ENCODE measurements at places on chromosomes 5 and 9.

DNA sequence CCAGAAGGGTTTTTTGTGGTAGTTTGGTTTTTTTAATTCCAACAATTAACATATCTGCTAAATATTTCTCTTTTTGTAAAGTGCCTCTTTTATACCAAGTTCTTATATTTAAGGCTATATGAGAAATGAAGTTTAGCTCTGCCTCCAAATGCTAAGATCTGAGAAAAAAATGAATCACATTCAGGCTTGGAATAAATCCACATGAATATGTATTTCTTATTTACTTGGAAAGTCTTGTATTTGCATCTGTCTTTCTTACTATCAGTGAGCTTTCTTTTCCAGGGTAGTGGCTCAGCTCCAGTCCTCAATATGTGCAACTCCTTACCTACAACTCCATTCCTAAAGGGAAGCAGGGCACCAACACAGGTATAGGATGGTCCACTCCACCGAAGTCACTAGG is 127.9 kb downstream of the GLIS3 start:
- DNase-seq, result no peak

DNA sequence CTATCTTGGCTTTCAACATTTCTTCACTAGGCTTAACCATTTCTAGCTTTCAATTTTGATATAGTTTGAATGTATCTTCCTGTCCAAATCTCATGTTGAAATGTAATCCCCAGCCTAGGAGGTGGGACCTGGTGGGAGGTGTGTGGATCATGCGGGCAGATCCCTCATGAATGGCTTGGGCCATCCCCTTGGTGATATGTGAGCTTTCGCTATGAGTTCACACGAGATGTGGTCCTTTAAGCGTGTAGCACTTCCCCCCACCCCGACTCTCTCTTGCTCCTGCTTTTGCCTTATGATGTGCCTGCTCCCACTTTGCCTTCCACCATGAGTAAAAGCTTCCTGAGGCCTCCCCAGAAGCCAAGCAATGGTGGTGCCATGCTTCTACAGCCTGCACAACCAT is 40.6 kb downstream of the PHAX start:
- DNase-seq, result no peak

GRCh38 chr9:134792627-134793026 is 88.0 kb upstream of the FCN2 start:
- DNase-seq, result no peak

GRCh38 chr9:2173170-2173569 is 158.0 kb downstream of the SMARCA2 start:
- DNase-seq, result no peak

DNA sequence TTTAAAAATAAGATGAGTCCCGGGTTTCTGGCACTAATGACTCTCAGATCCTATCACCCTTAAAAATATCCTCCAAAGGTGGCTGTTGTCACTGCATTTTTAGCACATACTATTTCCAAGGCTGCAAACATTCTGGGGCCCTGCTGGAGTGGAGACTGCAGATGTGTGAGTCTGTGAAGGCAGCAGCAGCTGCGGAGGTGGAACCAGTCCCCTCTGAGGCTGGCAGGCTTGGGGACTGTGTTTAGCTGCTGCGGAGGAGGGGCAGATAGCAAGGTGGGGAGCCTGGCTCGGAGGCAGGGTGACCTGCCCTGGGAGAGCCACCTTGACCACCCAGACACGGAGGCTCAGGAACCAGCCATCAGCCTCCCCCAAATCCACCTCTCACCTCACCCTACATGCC is 77.0 kb downstream of the C5orf15 start:
- no peak for DNase-seq

GRCh38 chr9:3386753-3387152 is 139.0 kb downstream of the RFX3 start:
- no peak for DNase-seq

- DNase-seq, result no peak
These were observed 83.3 kb upstream of the CXCL14 start for GRCh38 chr5:135662061-135662481.

GRCh38 chr5:81068063-81068462 is 107.9 kb downstream of the RASGRF2 start:
- no peak for DNase-seq

DNA sequence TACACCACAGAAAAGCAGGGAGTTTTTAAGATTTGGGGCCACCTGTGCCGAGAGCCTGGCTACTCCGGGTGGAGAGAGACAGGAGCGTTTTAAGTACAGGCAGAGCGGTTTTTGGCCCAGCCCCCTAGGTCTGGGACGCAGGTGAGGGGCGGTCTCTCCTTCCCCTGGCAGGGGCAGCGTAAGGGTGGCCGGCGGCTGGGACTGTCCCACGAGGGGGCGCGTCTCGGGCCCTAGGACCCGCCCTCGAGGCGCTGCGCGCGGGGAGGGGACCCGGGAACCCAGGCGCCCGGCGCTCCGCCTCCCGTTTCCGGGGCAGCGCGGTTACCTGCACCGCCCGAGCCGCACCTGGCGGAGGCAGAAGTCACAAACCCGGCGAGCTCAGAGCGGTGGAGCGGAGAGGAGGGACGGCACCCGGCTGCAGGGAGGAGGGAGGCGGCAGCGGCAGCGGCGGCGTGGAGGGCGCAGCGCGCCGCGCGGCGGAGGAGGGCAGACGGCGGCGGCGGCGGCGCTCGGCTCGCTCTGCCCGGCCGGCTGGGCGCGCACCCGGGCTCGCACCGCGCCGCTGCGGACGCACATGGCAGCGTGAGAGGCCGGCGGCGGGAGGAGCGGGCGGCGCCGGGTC is at the start of gene WWC1:
Gene WWC1, plus strand, starts transcription at position 304 of the 622 bp plus-strand sequence. CDS start 508 bp downstream, outside the sequence.
- DNase-seq, result no peak

DNA sequence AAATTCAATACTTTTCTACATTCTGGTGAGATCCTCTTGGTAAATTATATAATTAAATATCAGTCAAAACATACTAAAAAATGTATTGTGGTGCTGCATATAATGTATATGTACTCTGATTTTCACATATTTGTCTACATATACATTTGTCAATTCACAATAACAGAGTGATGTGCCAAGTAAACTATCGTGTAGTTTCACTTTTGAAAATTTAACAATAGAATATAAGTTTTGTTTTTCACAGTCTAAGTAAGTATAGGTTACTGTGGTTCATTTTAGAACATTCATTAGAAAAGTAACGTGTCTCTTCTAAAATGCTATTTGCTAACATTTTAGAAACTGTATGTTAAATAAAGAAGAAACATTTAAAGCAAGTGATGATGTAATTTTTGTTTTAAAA is 73.6 kb downstream of the NR3C1 start:
- DNase-seq, result no peak

- DNase-seq, result no peak
These were observed 98.2 kb upstream of the GRHPR start for GRCh38 chr9:37324261-37324683.

DNA sequence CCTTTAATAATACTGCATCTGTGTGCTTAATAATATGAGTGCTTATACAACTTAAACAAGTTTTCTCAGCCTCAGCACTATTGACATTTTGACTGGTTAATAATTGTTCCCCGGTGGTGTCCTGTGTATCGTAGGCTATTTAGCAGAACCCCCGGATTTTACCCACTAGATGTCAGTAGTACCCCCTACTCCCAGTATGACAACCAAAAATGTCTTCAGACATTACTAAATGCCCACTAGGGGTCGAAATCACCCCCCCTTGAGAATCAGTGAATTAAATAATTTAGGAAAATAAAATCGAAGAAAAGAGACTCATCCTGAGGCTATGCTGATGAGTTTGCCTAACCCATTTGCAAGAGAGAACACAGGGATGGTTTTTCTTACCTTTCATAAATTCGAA is 166.3 kb downstream of the ATP10B start:
- DNase-seq, result no peak

DNA sequence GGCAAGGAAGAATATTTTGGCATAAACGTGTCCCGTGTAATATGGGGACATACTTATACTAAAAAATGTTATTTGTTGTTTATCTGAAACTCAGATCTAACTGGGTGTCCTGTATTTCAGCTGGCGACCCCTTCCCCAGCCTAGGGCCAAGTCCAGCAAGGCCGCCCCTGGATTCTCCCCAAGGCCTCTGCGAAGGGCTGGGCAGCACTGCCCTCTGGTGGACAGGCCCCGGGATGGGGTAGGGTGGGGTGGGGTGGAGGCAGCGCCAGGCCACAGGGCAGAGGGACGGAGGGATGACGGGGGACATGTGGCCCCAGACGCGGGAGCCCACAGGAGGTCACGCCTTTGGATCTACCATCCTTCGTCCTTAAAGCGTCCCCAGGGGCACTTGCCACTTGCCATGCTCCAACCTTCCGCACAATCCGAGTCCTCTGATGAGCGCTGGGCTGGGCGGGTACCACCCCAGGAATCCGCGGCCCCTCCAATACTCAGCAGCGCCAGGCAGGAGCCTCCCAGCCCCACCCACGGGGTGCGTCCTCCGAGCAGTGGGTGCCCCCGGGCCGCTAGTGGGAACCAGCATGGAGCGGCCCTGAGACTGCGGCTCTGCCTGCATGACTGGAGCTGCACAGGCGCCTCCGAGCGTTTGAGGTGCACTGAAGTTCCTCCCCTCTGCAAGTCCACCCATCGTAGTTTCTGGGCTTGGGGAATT is 7.1 kb upstream of the AGPAT2 start:
- DNase-seq, result no peak

DNA sequence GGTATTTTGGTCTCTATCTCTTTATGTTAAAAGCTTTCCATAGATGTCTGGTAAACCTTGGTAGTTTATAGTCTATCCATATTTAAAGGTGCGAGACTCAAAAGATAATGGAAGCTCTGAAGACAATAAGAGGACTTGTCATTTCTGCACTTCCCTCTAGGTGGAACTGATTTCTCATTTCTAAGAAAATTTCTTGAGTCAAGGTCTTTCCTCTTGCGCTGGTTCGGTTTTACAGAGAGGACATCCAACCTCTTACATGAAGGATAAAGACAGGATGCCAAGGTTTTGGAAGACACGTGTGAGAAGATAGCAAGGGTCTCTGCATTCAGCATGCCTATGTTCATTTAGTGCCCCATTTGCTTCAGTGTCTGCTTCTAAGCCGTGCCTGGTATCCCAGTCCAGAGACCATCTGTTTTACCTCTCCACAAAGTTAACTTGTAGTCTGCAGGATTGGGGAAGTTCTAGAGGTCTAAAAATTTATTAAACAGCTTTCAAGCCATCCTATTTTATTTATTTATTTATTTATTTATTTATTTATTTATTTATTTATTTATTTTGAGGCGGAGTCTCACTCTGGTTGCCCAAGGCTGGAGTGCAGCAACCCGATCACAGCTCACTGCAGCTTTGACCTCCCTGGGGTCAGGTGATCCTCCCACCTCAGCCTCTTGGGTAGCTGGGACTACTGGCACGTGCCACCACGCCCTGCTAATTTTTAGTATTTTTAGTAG is 41.6 kb downstream of the KIAA1191 start:
- no peak for DNase-seq

- no peak for DNase-seq
These were observed 153.0 kb upstream of the SMC2 start for GRCh38 chr9:103941104-103941503.

DNA sequence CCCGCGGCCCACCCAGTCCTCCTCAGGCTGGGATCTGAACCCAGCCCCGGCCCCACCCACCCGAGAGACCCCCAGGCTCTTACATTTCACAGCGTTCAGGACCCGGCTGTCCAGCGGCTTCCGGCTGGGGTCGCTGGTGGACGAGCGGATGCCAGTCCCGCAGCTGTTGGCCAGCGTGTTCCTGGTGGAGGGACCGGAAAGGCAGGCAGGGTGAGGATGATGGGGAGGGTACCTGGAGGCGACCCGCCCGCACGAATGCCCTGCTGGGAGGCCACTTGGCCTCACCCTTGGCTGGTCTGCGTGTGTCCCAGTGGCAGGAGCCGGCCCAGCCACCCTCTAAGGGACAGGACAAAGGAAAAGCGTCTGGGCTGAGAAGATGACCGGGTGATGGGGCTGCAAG is 51.9 kb upstream of the UBAC1 start:
- no peak for DNase-seq

GRCh38 chr9:27622693-27623340 is 49.5 kb upstream of the C9orf72 start:
- DNase-seq, result no peak

DNA sequence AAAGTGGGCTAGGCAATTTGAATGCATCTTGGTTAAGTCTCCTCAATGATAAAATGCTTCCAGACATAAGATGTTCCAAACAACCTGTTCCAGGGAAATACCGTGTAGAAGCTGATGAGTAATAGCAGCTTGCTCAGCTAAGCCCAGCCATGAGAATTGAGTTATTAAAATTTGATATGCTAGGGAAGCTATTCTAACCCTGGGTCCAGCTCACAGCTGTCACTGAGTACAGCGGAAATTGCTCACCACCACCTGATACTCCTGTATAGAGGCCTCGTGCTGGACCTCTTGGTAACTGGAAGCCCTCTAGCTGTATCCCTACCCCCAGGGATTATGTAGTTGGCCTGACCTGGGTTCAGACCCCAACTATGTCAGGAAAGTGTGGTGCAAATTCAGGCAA is 521.3 kb upstream of the TRPC7 start:
- DNase-seq, result no peak

DNA sequence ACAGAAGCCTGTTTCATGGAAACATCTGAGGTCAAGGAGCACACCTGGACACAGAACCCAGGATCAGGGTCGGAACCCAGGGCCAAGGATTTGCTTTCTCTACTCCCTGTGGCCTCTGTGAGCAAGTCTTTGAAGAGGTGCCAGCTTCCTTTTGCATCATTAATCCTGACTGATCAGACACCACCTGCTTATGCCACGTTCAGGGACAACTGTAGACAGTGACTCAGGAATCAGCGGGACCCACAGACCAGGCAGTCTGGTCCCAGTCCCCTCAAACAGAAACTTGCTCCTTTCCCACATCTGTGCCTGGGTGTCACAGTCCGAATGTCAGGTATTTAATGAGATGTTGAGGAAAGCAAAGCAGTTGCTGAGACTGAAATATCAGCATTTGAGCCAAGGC is 154.8 kb downstream of the SGCD start:
- no peak for DNase-seq

DNA sequence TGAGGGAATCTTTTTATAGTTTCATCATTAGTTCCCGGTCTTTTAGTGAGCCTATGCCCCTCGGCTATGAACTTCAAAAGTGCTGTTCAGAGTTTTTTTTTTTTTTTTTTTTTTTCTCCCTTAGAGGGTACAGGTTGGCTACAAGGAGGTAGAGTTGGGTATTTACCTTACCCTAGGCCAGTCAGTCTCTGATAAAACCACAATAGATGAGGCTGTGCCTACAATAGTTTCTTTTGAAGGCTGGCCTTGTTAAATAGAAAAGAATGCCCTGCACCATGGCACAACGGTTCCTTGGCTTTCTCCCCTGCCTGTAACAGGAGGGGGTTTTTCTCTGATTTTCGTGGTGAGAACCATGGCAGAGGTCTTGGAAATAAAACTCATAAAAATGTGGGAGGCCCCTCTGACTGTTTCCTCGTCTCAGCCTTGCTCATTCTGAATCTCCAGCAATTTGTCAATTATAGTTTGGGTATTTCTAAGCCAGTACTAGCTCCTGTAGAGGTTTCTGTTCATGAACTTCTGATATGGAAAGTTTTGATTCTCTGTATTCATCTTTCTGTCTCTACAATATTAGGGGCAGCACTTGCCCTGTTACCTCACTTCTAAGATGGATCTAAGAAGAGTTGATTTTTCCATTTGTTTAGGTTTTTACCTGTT is 152.0 kb downstream of the MTRR start:
- DNase-seq, result no peak

GRCh38 chr9:116585204-116585603 is 101.9 kb upstream of the TRIM32 start:
- no peak for DNase-seq
